ENCODE measurements at places on chromosomes 5 and 9. TPM values are rescaled to one million over a fixed set of nuclear protein-coding genes. Genes with fewer than 3 reads are reported as not detected.
A peak's percentile ranks its signal among the peaks of the same experiment; 100 is the strongest.

DNA sequence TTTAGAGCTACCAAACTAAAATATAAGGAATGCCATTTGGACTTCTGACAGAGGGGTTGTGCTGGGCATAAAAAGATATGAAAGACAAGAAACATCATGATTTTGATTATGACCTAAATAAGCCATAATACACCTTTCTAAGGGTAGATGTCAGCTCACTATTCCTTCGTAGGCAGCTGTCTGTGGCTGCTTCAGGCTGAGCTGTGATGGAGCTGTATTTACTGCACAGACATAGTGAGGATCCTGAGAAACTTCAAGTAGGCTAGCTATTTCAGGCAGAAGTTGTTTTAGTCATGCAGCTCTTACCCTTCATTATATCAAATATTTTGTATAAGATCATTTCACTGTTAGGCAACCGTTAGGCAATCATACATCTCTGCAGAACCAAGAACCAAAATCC lies 511.7 kb downstream of the CDH12 start:
- DNase-seq: no peak

- no peak for DNase-seq
These were observed 227.9 kb downstream of the BNC2 start for GRCh38 chr9:16642421-16643109.

GRCh38 chr9:130960522-130961378 lies 21.7 kb upstream of the FIBCD1 start:
- no peak for DNase-seq

GRCh38 chr5:153256-153655 lies 38.0 kb upstream of the LRRC14B start:
- DNase-seq: peak; percentile 42

- no peak for DNase-seq
These were observed 37.0 kb downstream of the RAPGEF1 start for GRCh38 chr9:131702911-131703310.

DNA sequence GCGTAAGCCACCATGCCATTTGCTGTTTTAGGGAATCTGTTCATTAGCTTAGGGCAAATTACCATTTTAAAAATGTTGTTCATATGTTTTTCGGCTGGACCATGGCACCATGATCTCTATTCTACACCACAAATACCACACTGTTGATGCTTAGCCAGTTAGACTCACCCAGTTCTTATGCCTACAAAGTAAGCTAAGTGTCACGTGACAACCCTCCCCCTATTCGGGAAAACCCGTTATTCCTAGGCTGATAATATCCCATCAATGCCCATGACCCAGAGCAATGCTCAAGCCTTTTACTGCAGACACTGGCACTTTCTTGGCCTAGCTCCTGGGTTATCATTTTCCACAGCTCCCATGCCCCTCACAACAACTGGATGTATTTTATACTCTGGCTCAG lies 280.3 kb upstream of the KLF9 start:
- DNase-seq: no peak

- no peak for DNase-seq
These were observed 935.7 kb upstream of the NUDT12 start for GRCh38 chr5:104498281-104498680.

DNA sequence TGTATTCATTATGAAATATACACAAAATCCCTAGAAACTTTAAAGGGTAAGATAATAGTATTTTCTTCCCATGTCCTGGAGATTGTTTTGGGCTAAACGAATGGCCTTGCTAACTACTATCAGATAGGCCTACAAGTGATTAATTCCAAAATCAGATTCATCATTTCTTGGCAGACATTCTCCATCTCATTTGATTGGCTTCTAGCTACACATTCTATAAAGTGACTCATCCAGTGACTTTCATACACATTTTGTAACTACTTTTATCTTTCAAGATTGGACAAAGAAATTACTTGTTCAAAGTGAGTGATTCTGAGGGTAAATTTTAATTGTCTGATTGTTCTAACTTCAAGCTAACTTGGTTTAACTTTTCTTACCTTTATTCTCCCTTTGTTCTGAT lies 93.3 kb downstream of the RAPGEF6 start:
- DNase-seq: peak; percentile 51

- no peak for DNase-seq
These were observed 120.2 kb downstream of the TENT4A start for GRCh38 chr5:6833406-6833805.

- no peak for DNase-seq
These were observed 44.2 kb downstream of the GSN start for GRCh38 chr9:121312169-121312568.

GRCh38 chr9:14511452-14511851 lies 181.8 kb downstream of the ZDHHC21 start:
- DNase-seq: no peak

DNA sequence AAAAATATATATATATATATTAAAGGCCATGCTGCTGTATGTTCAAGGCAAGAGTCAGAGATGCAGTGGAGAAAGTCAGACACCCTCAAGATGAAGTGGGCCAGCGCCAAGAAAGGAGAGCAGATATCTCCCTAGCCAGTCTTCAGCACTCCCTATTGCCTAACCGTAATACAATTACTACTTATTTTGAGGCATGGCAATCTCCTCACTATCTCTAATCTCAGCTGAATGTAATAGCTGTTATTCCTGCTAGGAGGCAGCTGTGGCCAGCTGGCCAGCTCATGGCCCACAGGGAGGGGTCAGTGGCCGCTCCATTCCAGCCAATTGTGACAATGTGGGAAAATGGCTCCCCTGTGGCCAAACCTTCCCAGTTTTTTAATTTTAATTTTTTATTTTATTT lies 87.5 kb upstream of the FBXW11 start:
- DNase-seq: no peak

Gene ANKRD34B
- total RNA-seq: not detected

Gene IRX1
- under 0.01 TPM for total RNA-seq

Gene LRRC14B
- total RNA-seq: not detected

Gene MINAR2
- total RNA-seq: not detected

Data from lung microvascular endothelial cell (primary cell).